AG09309 (cell line): ENCODE measurements at places on chromosomes 13 and 19.

DNA sequence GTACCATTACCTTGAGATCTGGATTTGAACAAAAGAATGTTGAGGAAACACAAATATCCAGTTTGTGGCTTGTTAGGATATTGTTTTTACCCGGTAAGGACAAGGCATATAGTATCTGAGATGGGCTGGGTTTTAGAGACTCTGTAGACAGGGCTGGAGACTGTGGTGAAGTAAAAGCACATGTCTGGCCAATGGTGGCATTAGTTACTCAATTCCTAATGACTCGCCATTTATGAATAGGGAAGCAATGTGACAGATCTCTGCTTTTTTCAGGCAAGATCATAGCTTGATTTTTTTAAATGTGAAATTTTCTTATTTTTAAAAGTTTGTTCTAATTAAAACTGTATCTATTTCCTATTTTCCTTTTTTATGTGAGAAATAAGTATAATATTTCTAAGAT is 371.1 kb upstream of the SPRY2 start:
- DNase-seq, result no peak

DNA sequence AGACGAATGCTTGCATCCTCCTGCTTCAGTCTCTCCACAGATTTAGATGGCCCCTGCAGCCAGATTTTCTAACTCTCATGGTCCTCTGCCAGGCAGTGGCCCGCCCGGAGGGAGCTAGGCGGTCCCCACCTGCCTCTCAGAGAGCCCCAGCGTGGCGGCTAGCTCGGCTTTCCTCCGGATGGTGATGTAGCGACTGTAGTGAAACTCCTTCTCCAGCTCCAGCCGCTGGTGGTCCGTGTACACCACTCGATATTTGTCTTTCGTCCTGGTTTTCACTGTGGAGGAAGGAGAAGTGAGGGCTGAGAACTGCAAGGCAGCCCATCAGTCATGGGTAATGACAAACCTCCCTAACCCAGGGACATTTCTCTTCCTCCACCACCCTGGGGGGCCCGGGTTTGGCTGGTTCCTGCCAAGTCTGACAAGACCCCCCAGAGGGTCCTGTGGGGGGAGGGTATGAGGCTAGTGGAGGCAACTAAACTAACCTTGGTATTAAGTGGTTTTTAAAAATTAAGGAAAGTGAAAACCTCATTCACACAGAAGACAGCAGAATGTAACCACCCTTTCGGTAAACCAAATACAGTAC is 4.3 kb downstream of the CDX2 start:
- no peak for DNase-seq

GRCh38 chr19:43464134-43464775 is 1.2 kb downstream of the LYPD3 start:
- DNase-seq, result no peak

DNA sequence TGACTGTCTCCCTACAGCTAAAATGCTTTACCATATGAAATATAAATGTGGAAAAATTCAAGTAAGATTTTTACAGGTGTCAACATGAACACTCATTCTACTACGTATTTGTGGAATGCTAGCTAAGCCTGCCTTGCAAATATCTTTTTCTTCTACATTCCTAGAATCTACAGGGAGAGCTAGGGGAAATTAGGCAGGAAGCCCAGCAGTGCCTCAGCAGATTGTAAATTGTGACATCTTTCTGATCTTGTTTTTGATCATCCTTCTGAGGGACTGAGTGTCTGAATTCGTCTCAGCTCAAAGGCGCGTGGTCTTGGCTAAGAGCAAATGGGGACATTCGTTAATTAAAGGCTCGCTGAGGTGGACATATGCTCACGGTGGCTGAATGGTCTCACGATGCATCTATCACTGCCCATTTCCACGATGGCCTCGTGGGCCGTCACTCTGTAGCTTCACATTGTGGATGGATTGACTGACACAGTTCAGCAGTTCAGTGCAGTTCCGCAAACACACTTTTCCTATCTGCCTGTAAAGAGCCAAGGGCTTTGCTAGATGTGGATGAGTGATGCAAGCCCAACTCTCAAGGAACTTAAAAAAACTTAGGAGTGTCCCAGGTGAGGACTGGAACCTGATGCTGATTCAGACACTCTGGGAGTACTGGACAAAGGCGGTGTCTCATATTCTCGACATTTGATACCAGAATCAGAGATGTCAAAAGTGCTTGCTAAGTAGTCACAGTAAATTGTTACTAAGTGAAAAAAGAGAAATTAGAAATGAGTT is 562.5 kb downstream of the EFNB2 start:
- no peak for DNase-seq

GRCh38 chr19:5958074-5958850 is 19.7 kb downstream of the RANBP3 start:
- no peak for DNase-seq

GRCh38 chr13:47865883-47866282 is 135.2 kb downstream of the SUCLA2 start:
- DNase-seq, result no peak
